Right lobe of liver (tissue), 6 donors: ENCODE measurements at places on chromosomes 2 and 18. TPM values are rescaled to one million over a fixed set of nuclear protein-coding genes. Genes with fewer than 3 reads are reported as not detected.

Gene CD8B2
- total RNA-seq, result not detected

Gene ERBB4
- total RNA-seq, result not detected

DNA sequence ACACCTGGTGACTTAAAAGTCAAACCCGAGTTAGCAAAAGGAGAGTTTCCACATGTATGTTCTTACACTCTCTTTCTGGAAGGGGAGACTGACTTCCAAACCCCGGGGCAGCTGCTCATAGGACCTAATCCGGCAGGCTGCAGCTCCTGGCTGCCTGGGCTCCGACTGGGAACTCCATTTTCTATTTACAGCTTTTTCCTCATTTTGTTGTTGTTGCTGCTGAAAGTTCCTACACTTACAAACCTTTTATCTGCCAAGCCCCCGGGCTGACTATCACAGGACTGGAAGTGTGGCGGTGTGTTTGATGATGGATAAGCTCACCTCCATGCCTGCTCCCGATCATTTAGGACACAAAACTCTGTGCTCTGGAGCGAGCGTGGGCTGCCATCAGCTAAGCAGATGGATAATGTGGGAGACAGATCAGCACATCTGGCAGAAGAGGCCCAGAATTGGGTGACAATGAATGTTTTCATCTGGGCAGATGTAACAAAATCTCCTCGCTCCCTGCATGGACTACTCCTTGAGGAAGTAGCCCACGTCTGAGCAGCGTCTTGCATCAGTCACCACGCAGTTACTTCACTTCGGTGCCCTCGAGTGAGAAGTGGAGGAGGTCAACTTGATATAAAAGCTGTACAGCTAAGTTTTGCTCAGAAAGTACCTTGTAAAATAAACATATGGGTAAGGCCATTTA is 114.4 kb upstream of the COPS8 start:
- no peak for DNase-seq

- DNase-seq, result no peak
These were observed 1702.6 kb upstream of the LRRTM1 start for GRCh38 chr2:82007071-82007664.

GRCh38 chr18:6781796-6782195 is 52.3 kb downstream of the ARHGAP28 start:
- DNase-seq, result no peak

DNA sequence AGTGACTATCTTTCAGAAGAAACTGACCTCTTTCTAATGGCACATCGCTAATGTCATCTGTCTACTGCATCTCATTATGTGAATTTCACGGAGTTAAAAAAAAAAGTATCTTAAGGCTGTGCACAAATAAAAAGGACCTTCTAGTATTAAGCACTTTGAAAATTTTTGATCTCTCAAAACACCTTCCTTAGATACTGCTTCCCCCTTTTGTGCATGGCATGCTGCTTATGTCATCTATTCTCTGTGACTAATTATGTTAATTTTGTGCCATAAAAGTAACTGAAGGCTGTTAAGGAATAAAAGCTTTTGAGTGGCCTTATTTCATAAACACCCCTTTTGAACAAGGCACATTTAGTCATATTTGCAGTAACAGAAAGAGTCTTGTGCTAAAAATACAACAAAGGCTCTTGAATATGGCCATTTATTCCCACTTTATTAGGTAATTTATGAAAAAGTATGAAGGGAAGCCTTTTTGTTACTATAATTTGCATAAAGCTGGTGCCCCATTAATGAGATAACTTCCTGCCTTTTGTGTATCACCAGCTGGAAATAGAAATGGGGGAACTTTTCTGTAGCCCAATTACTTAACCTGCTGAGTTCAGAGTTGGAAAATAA is 1412.0 kb upstream of the ZEB2 start:
- DNase-seq, result no peak

DNA sequence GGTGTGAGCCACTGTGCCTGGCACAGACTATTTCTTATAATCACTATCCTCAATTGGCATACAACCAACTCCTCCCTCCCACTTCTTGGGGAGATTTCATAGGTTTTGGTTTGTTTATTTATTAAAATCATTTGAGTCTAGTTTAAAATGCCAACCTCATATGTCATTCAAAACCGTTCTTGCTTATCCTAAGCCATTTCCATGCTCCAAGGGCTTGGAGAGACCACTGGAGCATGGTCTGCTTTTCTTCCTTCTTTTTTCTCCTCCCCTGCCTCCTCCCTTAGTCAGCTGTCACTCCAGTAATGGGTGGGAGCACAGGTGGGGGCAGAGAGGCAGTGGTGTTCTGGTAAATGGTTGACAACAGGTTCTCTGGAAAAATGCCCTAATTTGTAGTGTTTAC is 20.4 kb upstream of the KCNS3 start:
- DNase-seq, result no peak

GRCh38 chr2:27831279-27832050 is 58.7 kb downstream of the RBKS start:
- DNase-seq, result no peak

DNA sequence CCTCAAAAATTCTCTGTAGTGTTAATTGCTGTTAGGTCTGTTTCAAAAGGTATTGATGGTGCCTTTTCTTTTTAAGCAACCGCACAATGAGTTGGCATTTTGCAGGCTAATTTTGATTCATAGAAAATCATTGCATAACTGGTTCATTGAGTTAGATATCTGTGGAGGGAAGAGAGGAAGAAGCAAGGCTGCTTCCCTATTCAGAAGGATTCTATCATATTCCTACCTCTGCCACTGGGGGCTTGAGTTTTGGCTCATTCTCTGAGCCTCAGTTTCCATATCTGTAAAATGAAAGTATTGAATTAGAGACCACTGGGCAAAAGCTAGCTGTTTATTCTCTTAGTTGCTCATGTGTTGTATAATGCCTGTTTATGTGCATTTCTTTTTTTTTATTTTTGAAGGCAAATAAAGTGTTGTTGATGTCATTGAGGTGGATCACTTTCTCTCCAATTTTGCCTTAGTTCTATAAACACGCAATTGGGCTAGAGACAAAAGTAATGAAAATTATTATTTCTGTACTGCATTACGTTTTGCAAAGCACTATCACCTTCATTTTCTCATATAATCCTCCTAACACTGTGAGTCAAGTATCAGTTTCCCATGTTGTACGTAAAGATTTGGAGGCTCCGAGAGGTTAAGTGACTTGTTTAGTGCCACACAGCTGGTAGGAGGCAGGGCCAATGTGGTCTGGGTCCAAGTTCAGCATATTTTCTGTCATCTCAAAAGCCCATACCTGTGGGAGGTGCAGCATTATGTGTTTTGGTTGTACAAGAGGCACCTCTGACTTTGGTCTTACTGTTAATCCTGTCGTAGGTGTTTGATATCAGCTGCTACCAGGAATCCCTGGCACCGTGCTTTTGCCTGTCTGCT is 5.9 kb downstream of the TRIB2 start:
- no peak for DNase-seq

- no peak for DNase-seq
These were observed 244.4 kb upstream of the VRK2 start for GRCh38 chr2:57802243-57802642.

GRCh38 chr2:20333738-20334137 is 16.9 kb downstream of the PUM2 start:
- no peak for DNase-seq

DNA sequence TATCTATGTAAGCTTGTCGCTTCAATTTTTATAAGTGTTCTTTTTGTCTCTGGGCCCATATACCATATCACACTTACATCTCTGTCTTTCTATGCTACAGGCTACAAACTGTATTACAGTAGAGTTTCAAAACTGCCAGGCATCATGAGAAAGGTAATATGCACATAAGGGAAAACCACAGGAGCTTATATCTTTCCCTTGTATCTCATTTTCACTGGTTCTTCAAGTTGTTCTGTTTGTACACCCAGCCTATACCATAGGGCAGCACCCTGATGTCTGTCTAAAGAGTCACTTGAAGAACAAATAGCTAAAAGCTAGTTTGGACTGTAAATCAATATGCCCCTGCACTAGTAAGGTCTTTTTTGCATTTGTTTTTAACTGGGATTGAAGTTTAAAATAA is 366.7 kb downstream of the FIGN start:
- no peak for DNase-seq

- no peak for DNase-seq
These were observed 1793.4 kb downstream of the SUCLG1 start for GRCh38 chr2:82665691-82666090.
